ENCODE measurements at places on chromosomes 3 and 15. TPM values are rescaled to one million over a fixed set of nuclear protein-coding genes. Genes with fewer than 3 reads are reported as not detected.

Gene ITGA11
- total RNA-seq, result 55.0 TPM

Gene FGD5
- total RNA-seq, result 0.14 TPM

Gene KBTBD8
- total RNA-seq, result 2.4 TPM

Gene GPR62
- total RNA-seq, result 0.09 TPM

Gene GOLGA8M
- total RNA-seq, result 0.92 TPM

Gene GOLGA6D
- not detected for total RNA-seq

Gene SEMA3F
- total RNA-seq, result 0.92 TPM

Gene MYO5C
- 0.09 TPM for total RNA-seq

Gene GDPGP1
- 7.2 TPM for total RNA-seq

Gene CACNA2D3
- total RNA-seq, result 0.18 TPM

Measured in smooth muscle cell of bladder (primary cell).